ENCODE measurements at places on chromosomes 13 and 19.

DNA sequence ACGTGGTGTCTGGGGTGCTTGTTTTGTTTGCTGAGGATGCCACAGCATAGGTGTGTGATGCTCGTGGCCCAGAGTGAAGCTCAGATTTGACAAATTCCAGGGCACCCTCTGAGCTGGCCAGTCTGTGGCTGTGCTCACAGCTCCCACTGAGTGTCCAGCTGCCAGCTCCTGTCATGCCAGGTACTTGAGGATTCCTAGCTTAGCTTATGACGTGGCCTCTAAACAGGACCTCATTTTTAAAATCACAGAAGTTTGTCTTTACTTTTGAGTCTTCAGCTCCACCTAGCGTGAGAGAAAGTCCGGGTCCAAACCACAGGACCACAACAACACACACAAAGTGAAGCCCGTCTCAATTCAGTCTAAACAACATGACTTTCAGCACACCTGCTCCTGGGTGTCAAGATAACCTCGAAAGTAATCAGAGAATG is 117.3 kb downstream of the RAB20 start:
- DNase-seq: peak; percentile 34

GRCh38 chr13:79398127-79398526 is 7.9 kb downstream of the RBM26 start:
- no peak for DNase-seq

- DNase-seq: no peak
Observed at GRCh38 chr13:31022288-31022895, 89.9 kb downstream of the TEX26 start.

GRCh38 chr13:28426381-28426780 is 68.5 kb downstream of the FLT1 start:
- DNase-seq: no peak

- DNase-seq: peak; percentile 70
Observed at GRCh38 chr19:41321600-41322270, 11.8 kb downstream of the CCDC97 start.

DNA sequence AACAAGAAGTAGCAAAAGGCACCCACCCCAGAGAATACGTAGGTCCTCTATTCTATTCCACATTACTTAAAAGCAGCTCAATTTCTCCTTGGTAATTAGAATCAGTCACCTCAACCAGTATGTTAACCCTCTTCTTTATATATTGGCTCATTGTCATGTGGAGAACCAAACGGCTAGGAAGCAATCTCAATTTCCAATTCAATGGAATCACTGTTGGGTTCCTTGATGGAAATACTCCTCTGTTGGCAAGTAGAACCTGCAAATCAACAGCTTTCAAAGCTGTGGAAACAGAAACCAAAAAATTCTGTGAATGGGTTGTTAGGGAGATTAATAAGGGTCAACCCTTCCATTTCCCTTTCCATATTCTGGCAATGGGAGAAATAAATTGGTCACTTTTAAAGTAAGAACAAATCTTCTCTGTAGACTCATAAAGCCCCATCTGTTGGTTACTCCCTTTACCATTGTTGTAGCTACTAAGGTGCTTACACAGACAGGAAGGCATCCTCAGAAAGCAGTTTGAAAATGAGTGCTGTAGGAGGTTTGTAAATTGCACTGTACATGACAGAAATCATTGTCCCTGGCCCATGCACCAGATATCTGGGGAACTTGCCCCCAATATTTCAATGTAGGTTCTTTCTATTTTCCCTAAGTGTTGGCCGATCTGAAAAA is 138.6 kb upstream of the UFM1 start:
- DNase-seq: no peak

- no peak for DNase-seq
Observed at GRCh38 chr13:80055847-80056246, 285.1 kb downstream of the SPRY2 start.

DNA sequence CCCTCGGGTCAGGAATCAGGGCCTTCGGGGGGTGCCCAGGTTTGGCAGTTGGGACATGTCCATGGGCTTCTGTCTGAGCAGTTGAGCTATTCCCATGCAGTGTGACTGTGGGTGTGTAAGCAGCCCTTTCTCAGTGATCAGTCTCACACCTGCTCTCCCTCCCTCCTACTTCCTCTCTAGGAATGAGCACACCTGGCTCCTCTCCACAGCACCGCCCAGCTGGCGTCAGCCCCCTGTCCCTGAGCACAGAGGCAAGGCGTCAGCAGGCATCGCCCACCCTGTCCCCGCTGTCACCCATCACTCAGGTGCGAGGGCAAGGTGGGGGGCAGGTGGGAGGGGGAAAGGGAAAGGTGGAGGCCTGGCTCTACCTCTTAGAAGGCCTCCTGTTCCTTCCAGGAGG is 25.9 kb downstream of the COMP start:
- DNase-seq: no peak

GRCh38 chr13:27080018-27080948 is 91.3 kb downstream of the USP12 start:
- DNase-seq: no peak

GRCh38 chr13:27404680-27405079 is 19.7 kb upstream of the GTF3A start:
- no peak for DNase-seq

GRCh38 chr13:98919566-98919965 is 58.3 kb downstream of the DOCK9 start:
- no peak for DNase-seq

DNA sequence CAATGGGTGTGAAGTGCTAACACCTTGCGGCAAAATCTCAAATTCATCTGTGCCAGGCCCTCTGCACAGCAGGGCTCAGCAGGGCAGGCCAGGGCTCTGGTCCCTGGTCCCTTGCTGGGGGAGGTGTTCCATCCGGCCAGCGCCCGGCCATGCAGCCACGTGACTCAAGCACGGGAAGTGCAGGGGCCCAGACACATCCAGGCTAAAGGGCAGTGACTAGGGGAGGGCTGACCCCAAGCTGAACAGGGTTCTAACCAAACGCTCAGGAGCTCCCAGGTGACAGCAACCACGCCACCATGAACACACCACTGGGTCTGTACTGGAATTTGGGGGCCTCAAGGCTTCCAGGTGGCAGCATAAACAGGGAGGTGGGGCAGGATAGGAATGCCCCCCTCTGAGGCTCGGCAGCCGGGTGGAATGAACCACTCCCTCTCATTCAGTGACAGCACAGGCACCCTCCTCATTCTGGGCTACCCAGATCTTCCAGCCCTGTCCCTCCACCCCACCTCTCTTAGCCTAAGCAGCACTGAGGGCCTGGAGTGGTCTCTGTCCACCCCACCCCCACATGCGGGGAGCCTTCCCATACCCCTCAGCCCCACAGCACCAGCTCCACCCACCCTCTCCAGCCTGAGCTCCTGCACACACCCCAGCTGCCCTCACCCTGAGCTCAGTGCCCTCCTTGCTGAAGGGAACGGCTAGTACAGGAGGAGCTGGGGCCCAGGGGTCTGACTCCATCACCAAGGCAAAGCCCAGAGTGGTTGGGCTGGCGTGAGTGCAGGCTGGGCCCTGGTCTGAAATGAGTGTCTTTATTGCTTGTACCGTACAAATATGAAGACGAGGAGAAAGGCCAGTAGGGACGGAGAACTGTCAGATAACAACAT is 5.3 kb upstream of the CCNP start:
- peak; percentile 41 for DNase-seq

GRCh38 chr19:20165971-20166592 is 932 bp upstream of the ZNF486 start:
- no peak for DNase-seq

DNA sequence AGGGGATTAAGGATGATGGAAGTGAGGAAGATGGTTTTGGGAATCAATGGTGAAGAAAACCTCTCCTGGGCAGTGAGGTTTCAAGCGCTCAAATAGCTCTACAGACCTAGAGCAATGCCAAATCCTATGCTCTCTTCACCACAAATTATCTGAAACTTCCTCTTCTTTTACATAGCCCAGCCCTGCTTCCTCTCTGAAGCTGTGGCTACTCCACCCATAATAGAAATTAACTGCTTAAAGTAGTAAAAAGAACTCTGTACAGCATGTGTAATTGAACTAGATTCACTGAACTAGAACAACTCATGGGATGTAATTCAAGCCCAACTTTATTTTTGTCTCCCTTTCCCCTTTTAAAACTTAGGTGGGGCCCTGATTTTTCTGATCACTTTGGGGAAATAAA is 20.4 kb upstream of the IFT88 start:
- DNase-seq: no peak

DNA sequence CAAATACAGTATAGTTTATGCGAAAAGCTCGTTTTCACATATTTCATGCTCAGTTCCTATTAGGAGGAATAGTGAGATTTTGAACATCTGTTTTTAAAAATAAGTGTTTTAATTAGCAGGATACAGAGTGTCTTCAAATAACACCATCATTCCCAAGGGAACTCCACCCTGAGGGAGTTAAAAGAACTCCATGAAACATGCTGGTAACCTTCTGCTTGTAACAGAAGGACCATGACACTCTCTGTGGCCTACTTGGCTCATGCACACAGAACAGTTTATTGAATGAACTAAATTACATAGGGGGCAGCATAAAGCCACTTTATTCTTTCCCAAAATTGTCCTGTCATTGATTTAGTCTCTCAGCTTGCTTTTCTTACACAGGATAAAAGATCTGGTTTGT is 809.5 kb upstream of the SLITRK6 start:
- no peak for DNase-seq

DNA sequence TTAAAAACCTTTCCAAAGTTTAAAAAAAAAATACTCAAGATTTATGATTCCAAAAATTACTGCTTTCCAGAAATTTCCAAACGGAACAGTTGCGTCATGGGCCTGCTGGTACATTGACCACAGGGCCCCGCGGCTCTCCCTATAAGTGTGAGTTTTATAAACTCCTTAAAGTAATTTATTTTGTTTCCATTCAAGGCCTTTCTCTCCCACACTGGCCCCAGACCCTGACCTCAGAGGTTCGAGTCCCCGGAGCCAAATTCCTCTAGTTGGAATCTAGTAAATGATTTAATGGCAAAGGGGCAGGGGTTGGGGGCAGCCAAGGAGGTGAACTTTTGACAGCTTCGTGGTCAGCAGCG is 97.5 kb downstream of the INSR start:
- DNase-seq: no peak

DNA sequence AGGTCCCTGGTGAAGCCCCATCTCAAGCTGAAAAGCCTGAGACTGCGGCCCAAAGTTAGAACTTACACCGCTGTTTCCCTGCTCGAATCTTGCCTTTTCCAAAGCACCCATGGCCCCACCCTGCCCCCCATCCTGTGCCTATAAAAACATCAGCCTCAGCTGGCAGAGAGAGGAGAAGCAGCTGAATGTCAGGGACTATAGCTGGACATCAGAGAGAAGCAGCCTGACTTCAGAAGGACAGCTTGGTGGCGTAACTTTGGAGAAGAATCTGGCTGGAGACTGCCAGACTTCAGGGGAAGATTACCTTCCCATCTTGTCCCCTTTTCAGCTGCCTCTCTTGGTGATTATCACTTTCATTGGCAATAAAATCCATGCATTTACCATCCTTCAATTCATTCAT is 9.3 kb upstream of the RCBTB2 start:
- DNase-seq: no peak

GRCh38 chr19:47487551-47488515 is 3.8 kb upstream of the KPTN start:
- DNase-seq: no peak

DNA sequence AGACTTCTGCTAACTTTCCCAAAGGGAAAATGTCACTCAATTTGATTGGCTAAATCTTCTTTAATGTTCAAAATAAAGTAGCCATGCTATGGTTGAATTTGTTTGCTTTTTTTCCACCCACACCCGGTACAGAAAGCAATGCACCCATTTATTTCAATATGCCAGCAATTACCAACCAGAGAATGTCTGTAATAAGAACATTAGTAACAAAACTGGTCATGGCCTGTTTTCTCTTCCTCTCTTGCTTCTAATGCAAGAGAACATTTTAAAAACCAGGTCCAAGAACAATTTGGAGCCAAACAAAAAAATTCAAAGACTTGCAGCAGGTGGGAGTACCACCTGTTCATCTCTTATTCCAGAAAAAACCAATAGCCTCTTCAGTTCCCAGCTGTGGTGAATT is 1108.8 kb upstream of the PCDH20 start:
- DNase-seq: no peak

DNA sequence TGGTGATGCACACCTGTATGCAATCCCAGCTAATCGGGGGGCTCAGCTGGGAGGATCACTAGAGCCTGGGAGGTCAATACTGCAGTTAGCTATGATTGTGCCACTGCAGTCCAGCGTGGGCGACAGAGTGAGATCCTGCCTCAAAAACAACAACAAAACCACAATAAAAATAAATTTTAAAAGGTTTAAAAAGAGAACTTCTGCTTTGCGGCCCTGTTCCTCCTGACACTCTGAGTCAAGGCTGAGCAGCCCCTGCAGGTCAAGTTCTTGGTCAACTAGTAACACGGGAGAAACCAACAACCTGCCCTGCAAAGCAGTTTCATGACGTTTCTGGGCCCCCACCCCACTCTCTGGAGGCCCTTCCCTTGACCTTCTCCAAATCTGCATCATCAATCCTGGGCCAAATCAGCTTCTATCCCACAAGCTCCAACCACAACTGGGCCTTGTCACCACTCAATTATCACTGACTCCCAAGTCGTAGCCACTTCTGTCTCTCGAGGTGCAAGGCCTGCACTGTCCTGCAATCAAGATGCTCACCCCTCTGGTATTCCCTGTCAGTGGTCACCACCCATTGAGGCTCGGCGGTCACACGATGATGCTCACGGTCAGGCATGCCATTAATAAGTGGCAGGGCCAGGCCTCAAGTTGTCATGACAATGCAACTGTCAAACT is 7.5 kb downstream of the ELAVL1 start:
- no peak for DNase-seq

DNA sequence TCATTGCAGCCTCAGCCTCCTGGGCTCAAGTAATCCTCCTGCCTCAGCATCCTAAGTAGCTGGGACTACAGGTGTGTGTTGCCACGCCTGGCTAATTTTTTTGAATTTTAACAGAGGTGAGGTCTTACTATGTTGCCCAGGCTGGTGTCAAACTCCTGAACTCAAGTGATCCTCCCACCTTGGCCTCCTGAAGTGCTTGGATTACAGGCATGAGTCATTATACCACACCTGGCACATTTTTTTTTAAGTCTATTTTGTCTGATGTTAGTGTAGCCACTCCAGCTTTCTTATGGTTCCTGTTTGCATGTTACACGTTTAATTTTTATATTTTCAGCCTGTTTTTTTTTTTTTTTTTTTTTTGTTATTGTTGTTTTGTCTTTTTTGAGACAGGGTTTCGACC is 24.8 kb downstream of the KDM4B start:
- no peak for DNase-seq

GRCh38 chr19:16888629-16889365 is at the start of gene F2RL3:
F2RL3 (plus strand) TSS chr19:16888999; CDS start chr19:16889190, 191 bp downstream.
- DNase-seq: peak; percentile 89

- DNase-seq: no peak
Observed at GRCh38 chr13:95763601-95764000, 86.7 kb downstream of the DNAJC3 start.

DNA sequence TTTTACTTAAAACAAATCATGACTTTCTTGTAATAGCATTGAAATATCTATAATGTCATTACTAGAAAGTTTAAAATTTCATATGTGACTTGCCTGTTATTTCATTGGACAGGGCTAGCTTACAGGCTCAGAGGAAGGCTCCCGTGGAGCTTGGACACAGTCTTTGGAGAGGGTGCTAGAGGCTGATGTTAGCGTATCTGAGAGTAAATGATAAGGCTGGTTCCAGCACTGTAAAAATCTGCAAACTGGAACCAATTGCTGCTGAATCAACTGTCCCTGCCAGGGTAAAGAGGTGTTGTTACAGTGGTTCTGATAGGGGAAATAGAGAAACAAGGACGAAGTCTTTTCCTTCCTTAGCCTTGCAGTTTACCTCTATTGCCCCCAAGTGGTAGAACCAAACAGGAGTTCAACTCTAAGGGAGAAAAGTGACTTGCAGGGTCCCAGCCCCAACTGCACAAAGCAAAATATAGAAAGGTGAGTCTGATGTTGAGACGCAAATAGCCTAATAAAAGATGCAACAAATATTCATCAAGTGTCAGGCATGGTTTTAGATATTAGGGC is 901.7 kb downstream of the DIAPH3 start:
- DNase-seq: no peak
